T-helper 2 cell treated with Interferon-gamma antibody and Interleukin-4, amounts not matched to agents 5 μg/mL and 100 μg/mL, for 36 hours (primary cell): ENCODE measurements at places on chromosomes 11 and 22.

DNA sequence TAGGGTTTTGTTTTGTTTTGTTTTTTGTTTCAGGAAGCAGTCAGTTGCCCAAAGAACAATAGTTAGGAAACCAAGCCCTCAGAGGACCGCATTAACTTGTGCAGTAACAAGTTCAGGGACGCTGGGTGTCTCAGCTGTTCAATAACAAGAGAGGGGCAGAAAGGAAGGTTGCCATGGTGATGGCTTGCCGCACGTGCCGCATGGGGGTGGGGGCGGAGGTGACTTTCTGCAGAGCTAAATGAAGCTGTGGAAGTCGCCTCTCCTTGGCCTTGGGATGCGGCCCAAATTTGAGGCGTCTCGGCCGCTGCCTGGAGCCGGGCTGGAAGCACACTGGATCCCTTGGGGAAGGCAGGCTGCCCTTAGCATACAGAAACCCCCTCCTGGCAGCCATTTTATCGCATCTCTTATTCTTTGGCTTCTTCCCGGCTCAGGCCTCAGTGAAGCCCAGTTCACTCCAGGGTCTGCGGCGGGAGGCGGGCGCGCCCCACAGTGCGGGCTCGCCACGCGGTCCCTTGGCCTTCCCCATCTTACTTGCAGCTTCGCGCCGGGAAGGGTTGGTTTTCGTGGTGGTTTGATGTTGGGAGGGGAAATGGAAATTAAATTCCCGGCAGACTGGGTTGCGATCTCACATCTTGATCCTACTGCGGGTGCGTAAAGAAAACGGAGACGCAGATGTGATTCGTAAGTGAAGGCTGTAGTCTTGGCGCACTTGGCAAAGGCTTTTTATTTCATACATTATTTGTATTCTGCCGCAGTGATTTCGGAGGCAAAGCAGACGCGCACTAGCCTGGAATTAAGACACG is 94.3 kb downstream of the SLC17A6 start:
- no peak for DNase-seq

DNA sequence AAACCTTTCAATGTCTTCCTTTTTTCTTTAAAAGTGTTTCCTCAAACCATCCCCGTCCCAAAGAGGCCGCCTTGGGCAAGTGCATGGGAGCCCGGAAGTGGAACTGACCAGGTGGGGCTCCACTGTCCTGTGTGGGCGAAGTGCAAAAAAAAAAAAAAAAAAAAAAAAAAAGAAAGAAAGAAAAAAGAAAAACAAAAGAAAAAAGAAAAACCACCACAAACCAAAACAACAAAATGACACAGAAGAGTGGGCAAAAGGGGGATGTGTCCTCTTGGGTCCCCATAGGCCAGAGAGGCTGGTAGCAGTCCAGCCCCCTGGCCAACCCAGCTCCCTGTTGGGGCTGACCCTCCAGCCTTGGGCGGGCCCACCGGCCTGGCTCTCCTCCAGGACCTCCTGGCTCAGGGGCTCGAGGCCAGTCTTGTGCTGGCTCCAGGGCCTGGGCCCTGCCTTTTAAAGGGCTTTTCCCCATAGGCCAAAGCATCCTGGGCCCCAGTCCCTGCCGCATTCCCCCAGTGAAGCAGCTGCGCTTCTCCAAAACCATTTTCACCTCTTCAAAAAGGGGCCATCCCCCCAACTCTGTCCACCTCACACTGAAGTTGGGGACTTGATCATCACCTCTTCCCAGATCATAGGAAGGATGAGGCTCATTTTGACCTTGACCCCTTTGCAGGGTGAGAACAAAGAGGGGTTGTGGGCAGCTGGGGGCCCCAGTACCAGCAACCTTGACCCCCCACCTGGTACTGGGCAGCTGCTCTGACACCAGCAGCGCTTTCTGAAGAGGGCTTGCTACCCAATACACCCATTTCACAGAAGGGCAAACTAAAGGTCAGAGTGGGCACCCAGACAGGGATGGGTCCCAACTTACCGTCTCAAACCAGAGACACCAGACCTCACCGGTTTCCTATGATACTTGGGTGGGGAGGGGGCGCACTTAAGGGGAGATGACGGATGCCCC is 9.4 kb downstream of the CBX6 start:
- DNase-seq: no peak

GRCh38 chr11:128516886-128517285 is 70.5 kb downstream of the ETS1 start:
- no peak for DNase-seq

DNA sequence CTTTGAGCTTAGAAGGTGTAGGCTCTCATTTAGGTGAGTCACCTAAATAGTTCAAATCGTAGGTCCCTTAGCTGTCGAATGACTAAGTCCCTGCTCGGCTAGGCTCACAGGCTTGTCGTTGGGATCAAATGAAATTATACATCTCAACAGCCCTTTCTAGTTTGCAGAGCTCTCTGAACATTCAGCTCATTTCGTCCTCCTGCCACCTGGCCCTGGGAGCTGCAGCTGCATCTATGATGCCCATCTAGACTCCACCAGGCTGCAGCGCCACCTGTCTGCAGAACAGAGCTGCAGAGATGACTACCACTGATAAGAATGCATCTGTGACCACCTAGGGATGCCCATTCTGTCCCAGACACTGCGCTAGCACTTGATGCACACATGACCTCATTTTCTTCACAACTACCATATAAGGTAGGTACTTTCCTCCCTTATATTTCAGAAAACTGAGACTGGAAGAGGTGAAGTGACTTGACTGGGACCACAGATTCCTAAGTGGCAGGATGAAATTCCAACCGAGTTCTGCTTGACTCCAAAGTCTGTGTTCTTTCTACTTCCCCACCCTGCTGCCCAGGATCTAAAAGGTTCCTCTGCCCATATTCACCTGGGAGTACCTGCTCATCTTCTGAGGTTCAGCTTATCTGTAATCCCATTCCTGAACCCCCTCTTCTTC is 141.1 kb upstream of the NARS2 start:
- DNase-seq: peak; percentile 39

DNA sequence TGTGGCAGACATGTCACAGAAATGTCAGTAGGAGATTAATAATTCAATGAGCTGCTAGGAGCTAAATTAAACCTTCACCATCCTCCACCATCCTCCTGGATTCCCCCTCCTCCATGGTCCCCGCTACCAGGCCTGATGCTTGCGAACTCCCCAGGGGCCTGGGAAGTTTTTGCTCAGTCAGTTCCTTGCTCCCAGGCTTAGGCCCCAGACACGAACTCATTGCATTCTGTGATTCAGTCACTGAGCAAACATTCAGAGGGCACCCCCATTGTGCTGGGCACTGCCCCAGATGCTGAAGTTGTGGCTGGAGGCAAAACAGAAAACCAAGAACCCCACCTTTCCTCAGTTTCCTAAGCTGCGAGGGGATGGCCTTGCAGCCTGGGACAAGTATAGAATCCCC is 14.3 kb downstream of the NPTXR start:
- DNase-seq: no peak

GRCh38 chr11:26847977-26848376 is 126.1 kb upstream of the SLC5A12 start:
- DNase-seq: no peak

DNA sequence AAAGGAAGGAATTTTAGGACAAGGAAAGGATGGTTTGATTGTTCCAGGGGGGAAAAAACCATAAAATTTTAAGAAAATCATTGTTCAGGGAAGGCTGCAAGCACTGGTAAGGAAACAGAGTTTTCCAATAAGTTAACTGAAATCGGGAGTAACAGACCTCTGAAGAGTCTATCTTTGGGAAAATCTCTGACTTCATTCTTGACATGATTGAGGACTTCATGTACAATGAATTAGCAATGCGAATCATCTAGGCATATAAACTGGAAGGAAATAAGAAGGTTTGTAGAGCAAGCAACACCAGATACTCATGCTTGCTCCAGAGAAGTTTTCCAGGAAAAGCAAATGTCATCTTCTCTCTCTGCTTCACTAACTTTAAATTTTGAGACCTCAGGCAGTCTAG is 18.5 kb downstream of the APLP2 start:
- no peak for DNase-seq

- no peak for DNase-seq
Observed at GRCh38 chr22:23397613-23398567, 182.2 kb downstream of the IGLL1 start.

GRCh38 chr22:20741634-20742581 is 32.0 kb upstream of the SERPIND1 start:
- peak; percentile 8 for DNase-seq

DNA sequence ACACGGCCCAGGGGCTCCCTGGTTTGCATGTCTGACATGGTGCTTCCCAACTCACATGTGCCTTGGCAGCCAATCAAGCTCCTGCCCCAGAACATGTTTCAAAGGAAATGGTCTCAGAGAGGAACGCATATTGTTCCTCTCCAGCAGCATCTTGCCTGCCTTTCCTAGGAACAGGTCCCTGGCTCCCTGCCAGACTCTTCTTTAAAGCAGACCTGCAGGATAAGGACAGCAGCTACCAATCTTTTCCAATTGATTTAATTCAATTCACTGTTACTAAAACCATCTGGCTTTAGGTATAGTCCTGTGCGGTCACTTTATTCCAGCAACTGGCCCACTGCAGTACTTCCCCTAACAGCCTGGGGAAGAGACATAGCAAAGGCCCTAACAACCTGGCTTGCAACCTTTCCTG is 79.9 kb downstream of the AMBRA1 start:
- DNase-seq: no peak

GRCh38 chr11:35292279-35292678 is 127.1 kb downstream of the SLC1A2 start:
- DNase-seq: no peak

GRCh38 chr22:30876221-30876751 is 92.3 kb downstream of the MORC2 start:
- no peak for DNase-seq

DNA sequence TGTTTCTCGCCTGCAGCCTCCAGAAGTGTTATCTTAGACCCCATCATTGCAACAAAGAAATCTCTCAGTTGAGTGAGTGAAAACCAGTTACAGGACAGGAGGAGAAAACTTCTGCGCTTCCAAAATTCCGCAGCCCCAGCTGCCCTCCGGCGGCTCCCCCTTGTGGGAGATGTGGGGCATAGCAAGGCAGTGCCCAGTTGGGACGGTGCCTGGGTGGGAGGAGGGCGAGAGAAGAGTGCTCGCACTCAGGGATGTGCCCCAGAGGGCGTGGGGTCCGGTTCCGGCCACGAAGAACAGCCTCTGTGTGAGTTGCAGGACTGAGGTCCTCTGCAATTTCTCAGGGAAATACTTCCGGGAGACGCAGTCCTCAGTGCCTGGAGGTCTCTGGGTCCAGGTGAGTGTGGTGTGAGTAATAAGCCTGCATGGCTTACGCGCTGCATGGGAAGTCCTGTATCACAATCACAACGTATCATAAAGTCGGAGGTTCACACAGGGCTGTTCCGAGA is 87.0 kb upstream of the BLID start:
- peak; percentile 10 for DNase-seq

DNA sequence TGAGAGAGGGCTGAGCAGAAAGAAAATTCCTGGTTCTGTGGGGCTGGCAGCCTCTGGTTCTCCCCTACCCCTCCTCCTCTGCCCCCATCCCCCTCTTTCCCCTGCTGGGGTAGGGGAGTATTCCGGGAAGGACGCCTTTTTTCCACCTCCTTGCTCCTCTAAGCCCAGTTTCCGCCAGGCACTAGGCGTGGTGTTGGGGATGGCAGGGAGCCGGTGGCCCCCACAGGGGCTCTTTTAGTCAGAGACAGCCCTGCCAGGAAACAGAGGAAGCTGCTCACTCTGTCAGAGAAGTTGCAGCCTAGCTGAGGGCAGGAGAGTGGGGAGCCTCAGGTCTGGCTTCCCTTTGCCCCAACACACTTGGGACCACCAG is 15.6 kb upstream of the ARHGEF17 start:
- DNase-seq: no peak

- DNase-seq: no peak
Observed at GRCh38 chr11:78224906-78225420, 36.2 kb downstream of the USP35 start.

GRCh38 chr11:35021589-35021988 is 105.2 kb downstream of the PDHX start:
- no peak for DNase-seq

- DNase-seq: no peak
Observed at GRCh38 chr22:31742115-31742514, 7.8 kb downstream of the PRR14L start.

GRCh38 chr11:118277312-118277711 is 13.2 kb upstream of the MPZL2 start:
- no peak for DNase-seq

- DNase-seq: no peak
Observed at GRCh38 chr11:102553835-102554282, 23.3 kb upstream of the MMP7 start.

- DNase-seq: no peak
Observed at GRCh38 chr22:27240298-27241075, 561.1 kb downstream of the MN1 start.

DNA sequence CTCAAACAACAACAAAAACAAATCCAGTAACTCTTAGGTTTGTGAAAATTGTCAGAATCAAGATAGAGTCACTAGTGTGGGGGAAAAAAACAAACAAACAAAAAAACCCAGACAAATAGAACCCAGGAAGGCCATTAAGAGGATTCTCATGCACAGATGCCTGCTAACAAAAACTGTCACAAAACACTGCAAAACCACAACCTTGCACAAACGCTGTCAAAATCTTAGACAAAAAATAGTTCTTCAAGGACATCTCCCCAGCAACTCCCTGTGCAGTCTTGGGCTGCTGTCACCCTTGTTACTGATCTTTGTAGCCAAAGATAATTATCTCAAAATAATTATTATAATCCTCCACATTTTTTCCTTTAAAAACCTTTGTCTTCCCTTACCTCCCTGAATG is 4.6 kb upstream of the ZBED5 start:
- DNase-seq: no peak

DNA sequence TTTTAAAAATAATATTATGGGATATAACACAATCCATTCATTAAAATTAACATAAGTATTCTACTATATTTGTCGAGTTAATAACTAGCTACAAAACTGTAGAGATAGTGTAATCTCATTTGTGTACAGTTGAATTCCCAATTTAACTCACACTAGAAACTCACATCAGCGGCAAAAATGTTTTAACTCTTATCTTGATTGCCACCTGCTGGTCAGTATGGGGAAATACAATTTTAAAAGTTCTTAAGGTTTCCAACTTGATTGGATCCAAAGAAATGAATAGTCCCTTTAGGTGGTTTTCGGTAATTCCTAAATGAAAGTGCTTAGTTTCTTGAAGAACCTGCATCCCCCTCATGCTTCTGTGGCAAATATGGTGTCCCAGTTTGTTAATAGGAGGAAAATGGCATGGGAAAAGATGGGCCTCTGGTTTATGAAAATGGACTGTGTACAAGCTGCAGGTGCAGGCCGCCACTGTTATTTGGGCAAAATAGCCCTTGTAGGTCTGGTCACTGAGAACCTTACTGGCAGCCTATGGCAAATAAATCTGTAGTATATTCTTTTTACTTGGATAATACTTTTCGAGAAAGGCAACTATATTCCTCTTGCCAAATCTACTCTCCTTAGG is 33.7 kb upstream of the SLC17A6 start:
- DNase-seq: no peak
